ENCODE measurements at places on chromosomes 12 and 14. TPM values are rescaled to one million over a fixed set of nuclear protein-coding genes. Genes with fewer than 3 reads are reported as not detected.

GRCh38 chr14:94129758-94130414 lies 482 bp upstream of the IFI27L2 start:
- DNase-seq: peak; percentile 77

DNA sequence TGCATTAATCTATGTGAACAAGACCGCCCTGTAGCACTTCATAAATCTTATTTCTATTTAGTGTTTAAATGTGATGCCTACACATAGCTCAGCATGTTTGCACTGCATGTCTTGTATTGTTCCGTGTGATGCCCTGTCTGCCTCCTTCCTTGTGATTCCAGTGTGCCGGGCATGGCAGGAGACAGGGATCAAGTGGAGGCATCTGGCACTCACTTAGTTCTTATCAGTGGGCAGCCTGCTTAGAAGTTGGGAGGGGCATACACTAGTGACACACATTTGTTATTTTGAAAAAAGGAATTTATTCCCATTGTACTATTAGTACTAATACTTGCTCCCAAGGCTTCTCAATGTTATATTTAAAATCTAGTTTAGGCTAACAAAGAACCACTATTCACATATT lies 176.4 kb downstream of the KCNA5 start:
- no peak for DNase-seq

CEBPE gene
- not detected for total RNA-seq

DNA sequence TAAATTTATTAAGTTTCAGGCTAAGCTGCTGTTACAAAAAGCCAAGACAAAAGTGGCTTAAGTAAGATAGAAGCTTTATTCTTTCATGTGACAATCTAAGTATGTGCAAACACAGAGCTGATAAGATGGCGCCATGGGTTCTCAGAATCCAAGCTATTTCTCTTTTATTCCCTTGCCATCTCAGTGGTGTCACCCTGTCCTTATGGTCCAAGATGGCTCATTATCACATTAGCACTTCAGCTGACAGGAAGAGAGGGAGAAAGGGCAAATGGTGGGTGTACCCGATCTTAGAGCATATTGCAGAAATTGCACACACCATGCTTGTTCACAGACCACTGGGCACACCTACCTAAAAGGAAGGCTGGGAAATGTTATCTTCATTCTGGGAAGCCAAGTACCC lies 211.7 kb downstream of the TMTC2 start:
- no peak for DNase-seq

- DNase-seq: peak; percentile 92
Measured at GRCh38 chr12:12726555-12727093, 9.5 kb downstream of the CDKN1B start.

RBM25 gene
- total RNA-seq: 17.7 TPM

GRCh38 chr12:117134059-117134458 lies 34.8 kb upstream of the TESC start:
- DNase-seq: peak; percentile 59

PLEKHG7 gene
- not detected for total RNA-seq

NFKBIA gene
- 60.4 TPM for total RNA-seq

GRCh38 chr12:116202433-116202832 lies 75.1 kb downstream of the MED13L start:
- DNase-seq: peak; percentile 44

GRCh38 chr14:69059658-69060623 lies 80.8 kb upstream of the ACTN1 start:
- DNase-seq: peak; percentile 99

DNA sequence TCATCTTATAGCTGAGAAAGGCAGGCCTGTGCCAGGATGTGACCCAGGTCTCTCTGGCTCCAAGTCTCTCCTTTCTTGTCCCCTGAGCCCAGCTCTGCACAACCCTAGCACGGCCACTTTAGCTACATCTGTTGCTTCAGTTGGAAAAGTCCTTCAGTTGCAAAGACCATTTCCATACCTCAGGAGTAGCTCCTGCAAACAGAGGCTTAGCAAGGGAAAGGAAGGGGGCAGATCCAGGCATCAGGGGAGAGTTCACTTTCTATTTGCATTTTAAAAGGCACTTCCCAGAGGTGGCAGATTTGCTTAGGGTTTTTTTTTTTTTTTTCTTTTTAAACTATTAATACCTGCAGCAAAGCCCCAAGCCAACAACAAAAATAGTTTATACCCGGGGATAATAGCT lies 3.0 kb upstream of the PITPNM2 start:
- DNase-seq: no peak

C14orf180 gene
- not detected for total RNA-seq

All from GM23248 (cell line).